Fibroblast of pulmonary artery (primary cell): ENCODE measurements at places on chromosomes 5 and 9.

- no peak for DNase-seq
Measured at GRCh38 chr5:157976429-157976828, 117.5 kb upstream of the CLINT1 start.

DNA sequence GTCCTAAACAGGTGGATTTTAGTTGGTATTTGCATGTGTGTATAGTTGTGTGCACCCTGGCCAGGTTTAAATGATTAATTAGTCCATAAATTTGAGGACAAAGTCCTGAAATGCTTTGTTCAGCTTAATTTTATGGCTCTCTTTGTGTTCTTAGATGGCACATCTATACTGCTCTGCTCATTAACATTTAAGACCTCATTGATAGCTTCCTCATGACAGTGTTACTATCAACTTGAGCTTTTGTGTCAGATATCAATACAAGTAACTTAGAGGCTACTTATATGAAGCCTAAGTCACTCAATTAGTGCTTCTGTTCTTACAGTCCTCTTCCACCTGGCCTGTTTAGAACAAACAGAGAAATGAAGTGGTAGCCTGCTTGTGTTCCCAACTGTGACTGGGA, 240.9 kb downstream of the TRPM3 start:
- no peak for DNase-seq

GRCh38 chr9:83242066-83242465, 179.1 kb upstream of the RASEF start:
- no peak for DNase-seq

DNA sequence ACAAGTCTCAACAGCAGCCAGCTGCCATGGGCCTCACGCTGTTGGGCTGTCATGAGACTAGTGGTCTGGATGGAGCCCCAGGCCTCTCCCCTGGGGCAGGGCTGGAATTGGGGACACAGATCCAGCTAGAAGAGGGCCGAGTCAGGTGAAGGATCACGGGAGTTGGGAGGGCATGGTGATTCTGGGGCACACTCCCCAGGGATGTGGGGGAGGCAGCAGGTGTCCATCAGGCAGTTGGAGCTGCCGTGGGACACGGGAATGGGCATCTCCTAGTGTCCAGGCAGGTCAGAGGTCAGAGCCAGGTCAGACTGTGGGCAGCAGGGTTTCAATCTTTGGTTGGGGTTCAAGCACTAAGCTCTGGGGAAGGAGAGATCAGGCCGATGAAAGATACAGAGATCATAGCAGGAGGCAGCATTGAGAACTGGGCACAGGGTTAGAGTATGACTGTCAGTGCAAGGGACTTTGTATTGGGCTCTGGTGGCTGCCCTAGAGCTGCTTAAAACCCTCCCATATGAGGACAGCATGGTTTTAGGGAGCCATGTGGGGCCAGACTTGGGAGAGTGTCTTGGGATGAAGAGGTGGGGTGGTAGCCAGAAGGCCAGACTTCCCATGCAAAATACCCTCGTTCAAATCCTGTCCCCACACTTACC, 59.2 kb downstream of the ARHGEF37 start:
- DNase-seq, result no peak

GRCh38 chr5:78602400-78602799, 46.2 kb downstream of the LHFPL2 start:
- DNase-seq, result no peak

GRCh38 chr5:123125962-123126732, 37.1 kb downstream of the PRDM6 start:
- peak; percentile 63 for DNase-seq

DNA sequence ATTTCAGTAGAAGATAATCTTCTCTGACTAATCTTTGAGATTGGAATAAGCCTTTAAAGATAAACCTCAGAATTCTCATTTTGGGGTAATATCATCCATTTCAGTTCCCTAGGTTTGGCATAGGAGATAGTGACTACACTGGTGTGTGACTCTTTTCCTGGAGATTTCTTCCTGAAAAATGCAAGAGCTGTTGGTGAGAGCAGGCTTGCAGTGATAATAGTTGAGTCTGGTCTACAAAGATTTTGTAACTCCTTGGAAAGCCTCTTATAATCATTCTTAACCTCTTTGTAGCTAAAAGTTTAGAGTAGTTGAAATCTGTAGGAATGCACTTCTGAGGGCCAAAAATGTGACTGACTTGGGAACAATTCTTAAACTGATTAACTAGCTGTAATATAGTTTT, 23.4 kb downstream of the RANBP17 start:
- peak; percentile 31 for DNase-seq

GRCh38 chr9:92711146-92711545, 41.2 kb upstream of the IPPK start:
- DNase-seq, result no peak

DNA sequence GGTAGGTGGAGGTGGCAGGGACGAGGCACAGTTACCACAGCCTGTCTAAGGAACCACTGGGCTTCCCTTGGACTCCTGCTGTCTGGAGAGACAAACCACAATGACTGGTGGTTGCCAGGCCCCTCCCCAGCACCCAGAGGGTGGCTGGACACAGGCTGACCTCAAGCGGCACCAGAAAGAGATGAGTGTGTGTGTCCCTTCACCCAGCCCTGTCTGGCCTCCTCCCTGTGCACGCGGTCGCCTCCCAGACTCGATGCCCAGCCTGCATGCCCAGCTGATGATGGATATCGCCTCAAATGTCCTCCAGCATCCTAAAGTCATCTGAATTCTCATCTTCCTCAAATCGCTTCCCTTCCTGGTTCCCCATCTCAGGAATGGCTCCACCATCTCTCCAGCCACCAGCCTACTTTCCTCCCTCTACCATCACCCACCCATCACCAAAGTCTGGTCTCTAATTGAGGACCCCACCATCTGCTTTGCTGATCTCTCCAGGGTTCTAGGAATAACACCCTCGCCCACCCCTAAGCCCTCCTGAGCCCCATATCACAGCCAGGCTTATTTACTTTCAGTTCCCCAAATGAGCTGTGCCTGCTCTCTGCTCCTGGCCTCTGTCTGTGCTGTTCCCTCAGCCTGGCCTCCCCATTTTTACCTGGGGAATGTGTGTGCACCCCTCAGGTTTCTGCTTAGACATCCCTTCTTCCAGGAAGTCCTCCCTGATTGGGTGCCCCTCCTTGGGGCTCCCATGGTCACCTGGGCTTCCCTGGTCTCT, 52.5 kb upstream of the GGTA1 start:
- no peak for DNase-seq

- no peak for DNase-seq
Measured at GRCh38 chr9:97561501-97561900, 60.0 kb downstream of the TMOD1 start.

GRCh38 chr5:106311230-106311915, 1359.4 kb downstream of the EFNA5 start:
- peak; percentile 54 for DNase-seq

GRCh38 chr5:6177926-6178325, 200.4 kb downstream of the MED10 start:
- DNase-seq, result no peak

GRCh38 chr5:78666041-78666444, 17.5 kb upstream of the LHFPL2 start:
- no peak for DNase-seq

DNA sequence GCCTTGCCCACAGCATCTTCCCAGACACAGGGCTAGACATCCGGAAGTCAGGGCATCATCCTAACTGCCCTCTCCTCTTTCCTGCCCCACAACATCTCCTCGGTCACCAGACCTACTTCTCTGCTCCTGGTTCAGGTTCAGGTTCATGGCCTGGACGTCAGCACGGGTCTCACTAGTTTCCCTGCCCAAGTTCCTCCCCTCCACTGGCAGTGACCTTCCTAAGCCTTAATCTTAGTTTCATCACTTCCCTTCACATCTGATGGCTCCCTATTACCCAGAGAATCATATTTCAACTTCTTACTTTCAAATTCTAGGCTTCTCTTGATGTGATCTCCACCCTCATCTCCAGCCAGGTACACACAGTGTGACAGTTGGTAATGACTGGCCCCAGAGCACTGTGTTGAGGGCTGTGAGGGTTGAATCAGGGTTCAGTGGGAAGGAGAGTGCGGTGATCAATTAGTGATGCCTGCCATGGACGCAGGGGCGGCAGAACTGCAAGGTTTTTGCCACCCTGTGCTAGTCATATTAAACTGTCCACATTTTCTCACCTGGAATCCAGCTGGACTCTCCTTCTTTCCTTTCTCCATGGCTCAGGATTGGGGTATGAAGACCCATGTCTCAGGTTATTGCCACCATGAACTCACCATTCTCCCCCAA, 34.3 kb upstream of the CRB2 start:
- DNase-seq, result no peak

- DNase-seq, result peak; percentile 82
Measured at GRCh38 chr5:59799668-59800346, 93.7 kb downstream of the PDE4D start.

DNA sequence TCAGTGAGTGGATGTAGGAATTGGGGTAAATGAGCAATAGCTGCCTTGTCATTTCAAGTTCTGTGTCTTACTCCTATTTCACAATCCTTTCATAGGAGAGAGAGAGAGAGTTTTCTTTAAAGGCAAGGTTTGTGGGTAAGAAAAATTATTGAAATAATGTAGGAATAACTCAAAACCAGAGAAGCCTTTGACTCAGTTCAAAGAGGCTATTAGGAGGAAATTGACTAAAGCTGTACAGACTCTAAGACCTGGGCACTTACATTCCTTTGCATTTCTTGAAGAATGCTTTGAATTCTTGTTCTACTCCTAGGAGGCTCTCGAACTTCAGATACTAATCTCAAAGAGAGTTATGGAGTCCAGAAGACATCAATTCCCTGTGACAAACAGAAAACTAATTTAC, 257.1 kb downstream of the FBXL7 start:
- DNase-seq, result peak; percentile 44

DNA sequence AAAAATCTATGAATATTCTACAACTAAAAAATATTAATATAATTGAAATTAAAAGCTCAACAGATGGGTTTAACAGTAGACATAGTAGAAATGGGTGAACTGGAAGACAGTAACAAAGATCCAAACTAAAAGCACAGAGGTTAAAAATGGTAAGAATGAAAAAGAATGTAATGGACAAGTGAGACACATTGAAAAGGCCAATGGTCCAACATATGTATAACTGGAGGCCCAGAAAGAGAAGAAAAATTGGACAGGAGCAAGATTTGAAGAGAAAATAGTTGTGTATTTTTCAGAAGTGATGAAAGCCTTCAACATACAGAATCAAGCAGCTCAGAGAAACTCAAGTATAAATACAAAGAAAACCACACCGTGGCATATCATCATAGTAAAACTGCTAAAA, 58.6 kb downstream of the PCDHGC5 start:
- peak; percentile 59 for DNase-seq

GRCh38 chr9:114501796-114502682, 3.2 kb downstream of the WHRN start:
- DNase-seq, result no peak

- no peak for DNase-seq
Measured at GRCh38 chr9:135186248-135187164, 99.0 kb downstream of the OLFM1 start.

DNA sequence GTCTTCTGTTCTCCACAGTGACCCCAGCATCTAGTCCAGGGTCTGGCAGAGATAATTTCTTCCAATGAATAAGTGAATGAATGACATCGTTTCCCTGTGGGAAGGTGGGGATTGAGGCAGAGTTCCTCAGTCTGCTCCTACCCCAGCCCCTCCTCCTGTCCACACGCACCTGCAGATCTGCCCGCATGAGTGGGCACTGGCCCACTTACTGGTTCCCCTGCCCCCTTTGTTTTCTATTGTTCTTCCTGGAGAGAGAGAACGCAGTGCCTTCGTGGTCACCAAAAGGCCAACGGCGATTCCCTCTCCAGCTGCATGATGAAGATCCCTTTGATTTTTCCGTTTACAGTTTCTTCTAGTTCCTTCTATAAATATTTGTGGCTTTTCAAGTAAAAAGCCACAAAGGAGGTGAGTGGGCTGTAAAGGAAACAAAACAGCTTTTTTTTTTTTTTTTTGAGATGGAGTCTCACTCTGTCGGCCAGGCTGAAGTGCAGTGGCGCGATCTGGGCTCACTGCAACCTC, 5.8 kb upstream of the FPGS start:
- no peak for DNase-seq

DNA sequence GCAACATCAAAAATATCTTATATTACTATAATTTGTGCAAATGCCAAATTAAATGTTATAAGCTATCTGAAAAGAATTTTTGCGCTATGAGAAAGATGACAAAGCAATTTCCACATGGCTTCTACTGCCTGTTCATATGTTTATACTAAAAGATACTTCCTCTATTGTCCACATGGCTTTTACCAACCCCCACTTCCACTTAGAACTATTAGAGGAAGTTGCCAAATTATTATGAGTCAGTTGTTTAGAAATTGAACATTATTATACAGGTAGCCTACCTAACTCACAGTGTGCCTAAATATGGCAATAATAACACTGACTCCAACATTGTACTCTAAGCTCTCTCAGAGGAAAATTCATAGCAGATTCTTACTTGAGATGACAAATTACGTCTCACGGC, 37.6 kb upstream of the SLC27A6 start:
- DNase-seq, result peak; percentile 20

DNA sequence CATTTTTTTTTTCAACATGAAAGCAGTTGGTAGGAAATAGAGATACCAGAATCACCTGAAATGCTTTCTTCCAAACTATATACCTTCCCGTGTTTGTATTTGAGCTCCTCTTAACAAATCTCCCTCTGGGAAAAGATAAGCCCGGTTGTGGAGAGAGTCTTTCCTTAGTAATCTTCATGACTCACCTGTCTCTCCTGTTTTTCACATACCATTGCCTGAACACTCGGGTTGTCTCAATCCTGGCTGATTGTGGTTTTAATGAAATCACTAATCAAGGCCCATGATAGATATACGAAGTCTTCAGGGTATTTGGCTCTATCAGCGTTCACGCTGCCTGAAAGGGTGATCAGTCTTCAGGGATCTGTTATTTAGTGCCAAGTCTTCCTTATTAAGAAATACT, 136.7 kb downstream of the MAN2A1 start:
- no peak for DNase-seq

- DNase-seq, result peak; percentile 67
Measured at GRCh38 chr5:36934740-36935356, 58.3 kb downstream of the NIPBL start.

GRCh38 chr9:75588808-75589207, 301.7 kb upstream of the PCSK5 start:
- DNase-seq, result no peak

DNA sequence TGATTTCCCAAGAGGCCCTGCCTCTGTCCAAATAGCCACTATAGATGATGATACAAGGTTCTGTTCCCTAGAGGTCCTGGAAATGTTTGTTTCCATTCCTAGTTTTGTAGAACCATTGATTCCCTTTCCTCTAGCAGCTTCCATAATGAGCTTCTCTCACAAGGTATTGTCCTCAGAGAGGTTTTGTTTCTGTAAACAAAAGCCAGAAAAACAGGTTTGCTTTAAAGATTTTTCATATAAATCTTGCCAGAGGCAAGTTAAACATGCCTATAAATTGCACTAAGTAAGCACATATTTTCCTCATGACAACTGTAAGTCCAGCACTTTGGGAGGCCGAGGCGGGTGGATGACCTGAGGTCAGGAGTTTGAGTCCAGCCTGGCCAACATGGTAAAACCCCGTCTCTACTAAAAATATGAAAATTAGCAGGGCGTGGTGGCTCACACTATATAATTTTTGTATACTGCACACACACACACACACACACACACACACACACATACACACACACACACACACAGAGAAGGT, 1787.7 kb downstream of the EFNA5 start:
- no peak for DNase-seq

- no peak for DNase-seq
Measured at GRCh38 chr5:15566306-15566705, 66.3 kb downstream of the FBXL7 start.

GRCh38 chr5:159208514-159209437, 577 bp downstream of the RNF145 start:
- DNase-seq, result peak; percentile 46

- no peak for DNase-seq
Measured at GRCh38 chr5:1834721-1835429, 33.7 kb downstream of the NDUFS6 start.
